IPS DF 19.7 (cell line): ENCODE measurements at places on chromosomes 16 and 17.

DNA sequence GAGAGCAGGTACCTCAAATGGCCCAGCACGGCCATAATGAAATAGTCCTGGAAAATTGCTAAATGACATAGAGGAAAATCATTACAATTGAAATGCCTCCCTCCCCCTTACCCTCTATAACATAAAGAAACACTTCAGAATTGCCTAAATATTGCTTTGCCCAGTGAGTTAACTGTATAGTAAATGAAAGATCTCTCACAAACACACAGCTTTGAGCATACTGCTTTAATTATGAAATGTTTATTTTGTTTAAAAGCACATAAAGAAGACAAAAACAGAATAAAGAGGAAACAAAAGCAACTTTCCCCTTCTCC, 9.3 kb upstream of the ADAMTS18 start:
- DNase-seq, result no peak

DNA sequence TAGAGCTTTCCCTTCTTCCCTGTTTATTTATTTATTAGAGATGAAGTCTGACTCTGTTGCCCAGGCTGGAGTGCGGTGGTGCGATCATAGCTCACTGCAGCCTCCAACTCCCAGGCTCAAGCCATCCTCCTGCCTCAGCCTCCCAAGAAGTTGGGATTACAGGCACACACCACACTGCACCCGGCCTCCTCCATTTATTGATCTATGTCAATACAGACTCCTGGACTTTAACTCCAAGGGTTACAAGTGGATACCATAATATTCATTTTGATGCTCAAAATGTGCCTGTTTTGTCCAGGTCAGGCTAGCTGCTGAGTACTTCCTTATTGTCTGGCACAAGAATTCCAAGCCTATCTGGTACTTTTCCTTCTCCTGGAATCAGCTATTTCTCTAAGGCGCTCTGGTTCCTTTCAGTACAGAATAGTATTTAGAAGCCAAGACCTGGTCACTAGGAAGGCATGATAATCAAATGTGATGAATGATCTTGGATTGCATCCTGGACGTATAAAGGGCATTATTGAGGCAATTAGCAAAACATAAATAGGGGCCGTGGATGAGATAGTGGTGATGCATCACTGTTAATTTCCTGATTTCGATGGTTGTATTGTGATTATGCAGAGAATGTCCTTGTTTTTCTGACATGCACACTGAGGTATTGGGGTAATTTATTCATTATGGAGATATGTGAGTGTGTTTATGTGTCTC, 21.7 kb downstream of the IL4R start:
- DNase-seq, result no peak

- DNase-seq, result no peak
These were observed 72.6 kb downstream of the SYCE1L start for GRCh38 chr16:77271532-77272426.

- DNase-seq, result no peak
These were observed 14.5 kb upstream of the TNFRSF13B start for GRCh38 chr17:16986391-16986790.

GRCh38 chr16:8963010-8963820, 491 bp downstream of the USP7 start:
- DNase-seq, result no peak

- no peak for DNase-seq
These were observed 50.5 kb upstream of the ZNF469 start for GRCh38 chr16:88331989-88332920.

- DNase-seq, result no peak
These were observed 17.7 kb downstream of the KNOP1 start for GRCh38 chr16:19700319-19700781.

- no peak for DNase-seq
These were observed 4.8 kb downstream of the CPPED1 start for GRCh38 chr16:12798846-12799245.

GRCh38 chr17:71446645-71447437, 674.0 kb upstream of the SOX9 start:
- no peak for DNase-seq

- no peak for DNase-seq
These were observed 20.2 kb upstream of the GSE1 start for GRCh38 chr16:85592700-85593493.

- no peak for DNase-seq
These were observed 41.4 kb downstream of the KSR1 start for GRCh38 chr17:27497696-27498095.

DNA sequence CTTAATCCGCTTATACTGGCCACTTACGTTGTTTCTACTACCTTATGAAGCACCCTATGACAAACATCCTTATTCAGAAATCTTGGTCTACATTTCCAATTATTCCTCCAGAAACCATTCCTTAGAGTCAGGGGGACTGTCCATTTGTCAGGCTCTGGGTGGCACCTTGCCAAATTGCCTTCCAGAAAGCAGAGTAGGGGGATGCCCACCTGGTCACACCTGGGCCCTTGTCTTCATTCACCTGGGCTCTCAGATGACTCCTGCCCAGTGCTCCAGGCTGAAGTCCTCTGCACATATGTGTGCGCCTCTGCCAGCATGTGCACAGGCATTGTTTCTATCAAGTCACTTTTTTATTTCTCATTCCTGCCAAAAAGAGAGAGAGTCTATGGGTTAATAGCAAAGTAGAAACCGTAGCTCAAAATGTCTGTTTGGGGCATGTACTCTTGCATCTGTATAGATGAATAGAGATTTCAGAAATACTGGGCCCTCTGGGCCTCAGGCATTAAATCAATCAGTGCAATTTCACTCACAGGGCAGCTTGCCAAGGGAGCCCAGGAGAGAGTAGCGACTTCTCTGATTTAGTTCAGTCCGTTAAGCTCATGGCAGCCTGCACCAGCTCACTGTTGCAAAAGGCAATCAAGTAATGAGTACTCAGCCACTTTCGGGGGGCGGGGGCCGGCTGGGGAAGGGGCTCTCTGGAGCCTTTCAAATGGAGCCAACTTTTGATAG, 104.7 kb downstream of the SOCS1 start:
- DNase-seq, result no peak

DNA sequence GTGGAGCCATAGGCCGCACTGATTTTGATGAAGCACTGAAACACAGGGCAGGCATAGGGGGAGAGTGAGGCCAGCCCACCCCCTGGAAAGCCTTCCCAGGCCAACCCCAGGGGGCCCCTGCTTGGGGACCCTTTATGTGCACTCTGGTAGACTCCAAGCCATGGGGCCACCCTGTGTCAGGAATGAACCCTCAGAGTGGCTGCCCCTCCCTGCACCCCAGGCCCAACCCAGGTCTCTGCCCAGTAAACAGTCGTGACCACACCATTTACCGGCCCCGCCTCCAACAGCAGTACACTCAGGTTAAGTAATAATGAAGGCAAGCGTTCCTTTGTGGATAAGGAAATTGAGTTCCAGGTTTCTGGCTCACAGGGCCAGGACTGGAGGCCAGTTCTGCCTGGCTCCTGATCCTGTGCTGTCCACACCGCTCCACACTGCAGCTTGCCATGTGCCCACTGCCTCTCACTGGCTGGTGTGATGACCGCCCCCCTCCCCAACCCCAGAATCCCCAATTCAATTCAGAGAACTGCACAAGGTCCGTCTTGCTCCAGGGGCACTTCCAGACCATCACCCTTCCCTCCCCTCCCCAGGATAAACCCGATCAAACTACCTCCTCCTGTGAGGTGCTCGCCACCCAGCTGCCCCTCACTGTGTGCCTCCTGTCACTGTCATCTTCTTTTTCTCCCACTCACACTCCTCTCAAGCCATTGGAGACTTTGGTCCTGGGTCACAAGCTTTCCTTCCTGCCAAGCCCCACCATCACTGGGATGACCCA, 13.6 kb downstream of the PIMREG start:
- no peak for DNase-seq

GRCh38 chr17:43468691-43469139, 15.1 kb upstream of the DHX8 start:
- DNase-seq, result no peak

GRCh38 chr17:58985367-58985766, 121.3 kb downstream of the TRIM37 start:
- no peak for DNase-seq

GRCh38 chr17:4108397-4108796, 34.4 kb downstream of the ZZEF1 start:
- no peak for DNase-seq

- DNase-seq, result no peak
These were observed 5.4 kb downstream of the VEZF1 start for GRCh38 chr17:57982452-57983170.

DNA sequence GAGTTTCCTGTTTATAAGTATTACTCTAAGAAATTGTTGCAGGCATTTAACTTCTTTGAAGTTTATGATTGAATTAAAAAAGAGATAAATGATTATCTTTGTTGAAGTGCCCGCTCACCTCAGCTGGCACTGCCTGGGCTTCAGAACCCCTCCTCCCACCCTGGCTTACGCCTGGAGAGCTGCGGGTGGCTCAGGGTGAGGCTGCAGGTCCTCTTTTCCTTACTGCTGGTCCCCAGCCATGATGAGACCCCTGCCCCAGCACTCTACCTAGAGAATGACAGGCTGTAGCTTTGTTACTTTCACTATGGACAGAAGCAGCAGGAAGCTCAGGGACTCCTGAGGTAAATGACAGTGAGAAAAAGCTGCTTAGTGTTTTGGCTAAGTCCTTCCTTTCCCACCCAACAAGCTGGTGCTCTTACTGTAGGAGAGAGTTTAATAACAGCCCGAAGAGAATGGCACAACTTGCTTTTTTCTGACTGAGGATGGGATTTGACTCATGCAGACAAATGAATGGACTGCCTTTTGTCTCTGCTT, 62.1 kb downstream of the EPN2 start:
- no peak for DNase-seq

DNA sequence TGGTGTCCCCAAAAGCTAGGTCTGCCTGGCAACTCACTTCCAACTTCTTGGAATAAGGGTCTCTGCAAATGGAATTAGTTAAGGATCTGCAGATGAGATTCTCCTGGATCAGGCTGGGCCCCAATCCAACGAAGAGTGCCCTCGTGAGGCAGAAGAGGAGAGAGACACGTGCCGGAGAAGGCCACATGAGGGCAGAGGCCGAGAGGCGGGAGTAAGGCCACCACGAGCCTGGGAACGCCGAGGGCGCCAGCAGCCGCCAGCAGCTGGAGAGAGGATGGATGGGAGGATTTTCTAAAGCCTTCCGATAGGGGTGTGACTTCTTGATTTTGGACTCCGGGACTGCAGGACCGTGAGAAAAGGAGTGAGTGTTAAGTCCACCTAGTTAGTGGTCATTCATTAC, 76.3 kb downstream of the JPH3 start:
- no peak for DNase-seq

DNA sequence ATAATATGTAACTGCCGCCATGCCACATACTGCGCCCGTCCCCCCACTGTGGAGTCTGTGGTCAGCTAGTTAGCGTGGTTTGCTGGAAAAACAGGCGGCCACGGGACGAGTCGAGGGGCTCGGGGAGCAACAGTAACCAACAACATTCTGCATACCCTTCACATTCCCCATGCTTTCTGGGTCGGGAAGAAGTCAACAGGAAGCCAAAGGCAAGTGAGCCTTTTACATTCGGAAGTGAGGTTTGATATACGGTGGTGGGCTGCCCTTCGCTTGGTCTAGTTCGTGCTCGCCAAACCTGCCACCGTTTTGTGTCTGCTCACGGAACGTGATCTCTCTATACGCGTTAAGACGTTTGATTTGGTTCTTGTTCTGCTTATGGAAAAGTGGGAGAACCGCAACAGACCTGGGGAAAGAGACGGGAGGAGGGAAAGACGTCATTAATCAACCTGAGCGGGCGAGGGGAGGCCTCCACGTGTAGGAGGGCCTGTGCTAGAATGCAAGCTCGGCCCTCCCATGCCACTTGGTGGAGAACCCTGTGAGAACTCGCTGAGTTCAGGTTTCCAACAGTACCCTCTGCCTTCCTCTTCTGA, 28.9 kb upstream of the CFAP20 start:
- DNase-seq, result no peak

- no peak for DNase-seq
These were observed 276.8 kb downstream of the NTN1 start for GRCh38 chr17:9298135-9298534.

GRCh38 chr16:71515026-71515425, 11.2 kb upstream of the CHST4 start:
- DNase-seq, result no peak

DNA sequence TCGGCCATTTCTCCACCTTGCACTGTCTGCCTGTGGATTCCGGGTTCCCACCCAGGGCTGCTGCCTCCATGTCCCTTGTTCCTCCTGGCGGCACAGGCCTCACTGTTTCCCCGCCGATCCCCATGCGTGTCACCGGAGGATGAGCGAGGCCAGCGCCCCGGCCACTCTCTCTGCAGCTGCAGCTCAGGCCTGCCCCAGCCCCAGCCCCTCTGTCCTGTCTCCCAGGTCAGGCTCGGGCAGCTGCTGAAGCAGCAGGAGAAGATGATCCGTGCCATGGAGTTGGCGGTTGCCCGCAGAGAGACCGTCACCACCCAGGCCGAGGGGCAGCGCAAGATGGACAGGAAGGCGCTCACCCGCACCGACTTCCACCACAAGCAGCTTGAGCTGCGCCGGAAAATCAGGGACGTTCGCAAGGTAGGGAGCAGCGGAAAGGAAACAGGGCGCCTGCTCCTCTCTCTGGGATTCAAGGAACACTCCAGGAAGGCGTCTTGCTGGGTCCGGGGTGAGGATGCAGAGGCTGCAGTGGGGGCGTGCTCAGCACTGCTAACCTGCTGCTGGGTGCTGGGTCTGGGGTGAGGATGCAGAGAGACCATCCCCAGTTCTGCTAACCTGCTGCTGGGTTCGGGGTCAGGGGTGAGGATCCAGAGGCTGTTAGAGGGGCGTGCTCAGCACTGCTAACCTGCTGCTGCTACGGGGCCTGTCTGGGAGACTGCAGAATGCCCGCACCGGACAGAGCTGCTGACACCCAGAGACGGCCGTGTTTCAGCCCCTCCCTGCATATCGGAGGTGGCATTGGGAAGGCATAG, 6.1 kb upstream of the GAA start:
- no peak for DNase-seq

DNA sequence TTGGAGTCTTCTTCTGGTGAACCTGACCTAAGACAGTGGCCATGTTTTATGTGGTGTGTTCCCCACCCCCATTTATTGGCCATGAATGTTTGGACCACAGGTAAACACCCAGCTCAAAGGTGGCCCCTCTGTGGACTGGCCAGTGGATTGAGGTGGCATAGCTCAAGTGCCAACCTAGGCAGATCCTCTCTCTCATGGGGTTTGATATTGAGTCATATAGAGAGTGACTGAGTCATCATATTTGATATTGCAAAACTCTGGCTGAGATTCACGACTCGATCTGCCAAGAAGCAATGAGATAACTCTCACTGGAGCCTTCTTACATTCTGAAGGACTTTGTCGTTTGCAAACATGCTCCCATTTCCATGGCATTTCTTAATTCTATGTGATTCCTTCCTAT, 10.5 kb upstream of the TEKT3 start:
- no peak for DNase-seq
